ENCODE measurements at places on chromosomes 5 and 9. TPM values are rescaled to one million over a fixed set of nuclear protein-coding genes. Genes with fewer than 3 reads are reported as not detected.
A peak's percentile ranks its signal among the peaks of the same experiment; 100 is the strongest.

DNA sequence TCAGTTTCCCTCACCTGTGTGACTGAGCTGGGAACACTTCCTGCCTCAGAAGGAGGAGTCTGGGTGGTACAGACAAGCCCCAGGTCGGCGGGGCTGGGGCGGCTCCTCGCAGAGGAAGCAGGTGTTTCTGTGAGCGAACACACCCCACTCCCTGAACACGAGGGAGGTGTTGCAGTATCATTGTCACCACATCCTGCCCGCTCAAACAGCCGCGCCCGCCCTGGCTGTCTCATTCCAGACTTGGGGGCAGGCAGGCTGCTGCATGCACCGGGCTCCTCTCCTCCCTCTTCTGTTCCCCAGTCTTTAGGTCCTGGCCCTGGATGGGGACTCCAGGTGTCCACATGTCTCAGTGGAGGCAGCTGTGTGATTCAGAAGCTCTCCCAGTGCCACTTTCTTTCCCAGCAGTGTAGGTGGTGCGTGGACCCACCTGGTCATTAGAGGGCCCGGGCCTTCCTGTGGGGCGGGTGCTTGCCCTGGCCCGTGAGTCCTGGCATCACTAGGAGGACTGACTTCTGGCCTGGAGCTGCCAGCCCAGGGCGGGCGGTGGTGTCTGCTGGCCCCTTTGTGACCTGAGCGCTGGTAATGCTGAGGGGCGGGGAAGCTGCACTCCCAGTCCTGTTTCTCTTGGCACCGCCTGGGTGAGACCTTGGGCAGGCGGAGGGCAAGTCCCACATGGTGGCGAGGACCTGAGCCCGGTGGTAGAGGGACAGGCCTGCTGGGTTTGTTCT lies 18.3 kb upstream of the PHYHD1 start:
- no peak for DNase-seq

DNA sequence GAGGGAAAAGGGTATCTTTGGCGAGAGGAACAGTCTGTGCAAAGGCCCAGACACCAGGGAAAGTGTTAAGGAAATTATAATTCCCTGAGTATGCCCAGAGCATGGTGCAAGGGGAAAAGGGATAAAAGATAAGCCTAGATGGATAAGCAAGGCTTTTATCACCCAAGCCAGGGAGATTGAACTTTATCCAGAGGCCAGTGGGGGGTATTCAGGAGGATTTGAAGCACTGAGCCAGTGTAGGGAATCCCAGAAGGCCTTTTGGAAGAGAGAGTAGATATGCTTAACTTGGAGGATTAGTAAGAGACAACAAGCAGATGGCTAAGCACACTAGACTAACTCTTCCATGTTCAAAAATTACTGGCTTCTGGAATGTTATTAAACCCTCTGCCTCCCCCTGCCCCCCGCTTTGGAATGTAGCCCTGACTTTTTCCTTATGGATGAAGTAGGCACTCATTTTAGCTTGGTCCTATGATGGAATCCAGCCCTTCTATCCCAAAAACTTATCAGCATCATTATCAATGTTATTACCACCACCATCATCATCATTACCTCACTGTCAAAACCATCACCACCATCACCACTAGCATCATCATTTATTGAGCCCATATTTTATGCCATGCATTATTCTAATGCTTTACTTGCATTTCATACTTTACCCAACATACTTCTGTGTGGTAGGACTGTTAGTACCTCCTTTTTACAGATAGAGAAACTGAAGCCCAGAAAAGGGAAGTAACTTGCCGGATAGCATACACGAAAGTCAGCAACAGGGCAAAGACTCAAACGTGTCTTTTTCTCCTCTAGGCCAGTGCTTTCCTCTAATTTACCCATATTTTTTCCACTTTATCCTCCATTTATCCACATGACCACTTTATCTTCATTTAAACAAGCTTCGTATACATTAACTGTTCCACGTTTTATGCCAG lies 237.0 kb downstream of the PAPPA start:
- DNase-seq = no peak

- DNase-seq = no peak
Measured at GRCh38 chr9:127634021-127634420, 21.9 kb downstream of the STXBP1 start.

The WNK2 gene
- not detected for total RNA-seq

The IL13 gene
- not detected for total RNA-seq

GRCh38 chr9:89634995-89635742 lies 30.4 kb downstream of the GADD45G start:
- peak; percentile 55 for DNase-seq

The NSG2 gene
- not detected for total RNA-seq

- no peak for DNase-seq
Measured at GRCh38 chr9:79408617-79409016, 163.1 kb upstream of the TLE4 start.

DNA sequence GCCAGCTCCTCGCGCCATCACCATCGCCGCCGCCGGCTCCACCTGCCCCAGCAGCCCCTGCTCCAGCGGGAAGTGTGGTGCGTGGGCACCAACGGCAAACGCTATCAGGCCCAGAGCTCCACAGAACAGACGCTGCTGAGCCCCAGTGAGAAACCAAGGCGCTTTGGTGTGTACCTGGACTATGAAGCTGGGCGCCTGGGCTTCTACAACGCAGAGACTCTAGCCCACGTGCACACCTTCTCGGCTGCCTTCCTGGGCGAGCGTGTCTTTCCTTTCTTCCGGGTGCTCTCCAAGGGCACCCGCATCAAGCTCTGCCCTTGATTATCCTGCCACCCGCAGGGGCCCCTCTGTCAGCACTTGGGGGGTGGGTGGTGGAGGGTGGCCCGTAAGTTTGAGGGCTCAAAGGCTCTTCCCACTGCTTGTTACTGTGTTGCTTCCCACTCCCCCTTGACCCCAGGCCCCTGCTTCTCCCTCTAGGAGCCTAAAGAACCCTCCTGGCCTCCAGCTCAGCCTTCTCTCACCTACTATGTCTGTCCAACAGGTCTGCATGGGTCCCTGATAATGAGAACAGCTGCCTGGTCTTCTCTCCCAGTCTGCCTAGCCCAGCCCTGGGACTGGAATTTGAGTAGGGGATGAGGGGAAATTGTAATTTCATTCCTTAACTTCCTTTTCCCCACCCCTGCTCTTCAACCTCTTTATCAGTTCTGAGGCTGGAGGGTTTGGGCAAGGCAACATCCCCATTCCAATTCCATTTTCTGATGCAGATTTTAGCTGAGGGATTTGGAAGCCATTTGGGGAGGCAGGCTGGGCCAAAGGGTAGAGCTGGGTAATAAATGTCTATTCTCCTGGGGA lies 9.0 kb downstream of the RACK1 start:
- DNase-seq = no peak

DNA sequence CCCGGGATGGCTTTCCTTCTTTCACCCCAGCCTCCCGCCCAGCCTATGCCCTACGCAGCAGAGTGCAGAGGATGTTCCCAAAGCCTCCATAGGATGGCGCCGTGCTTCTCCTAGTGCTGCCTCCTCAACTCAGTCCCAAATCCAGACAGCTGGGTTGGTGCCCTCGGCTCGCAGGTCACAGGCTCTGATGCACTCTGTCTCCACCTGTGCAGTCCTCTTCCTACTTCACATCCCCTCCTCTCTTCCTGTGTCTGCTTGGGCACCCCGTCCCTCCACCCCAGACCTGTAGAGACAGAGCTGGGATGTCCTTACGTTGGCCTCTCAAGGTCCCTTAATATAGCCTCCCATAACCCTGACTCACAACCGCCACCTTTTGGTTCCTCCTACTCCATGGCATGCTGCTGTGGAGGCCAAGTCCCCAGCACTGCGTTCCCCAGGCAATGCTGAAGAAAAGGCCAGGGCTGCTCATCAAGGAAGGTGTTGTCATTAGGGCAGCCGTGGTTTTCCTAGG lies 314.4 kb downstream of the GADD45G start:
- no peak for DNase-seq

DNA sequence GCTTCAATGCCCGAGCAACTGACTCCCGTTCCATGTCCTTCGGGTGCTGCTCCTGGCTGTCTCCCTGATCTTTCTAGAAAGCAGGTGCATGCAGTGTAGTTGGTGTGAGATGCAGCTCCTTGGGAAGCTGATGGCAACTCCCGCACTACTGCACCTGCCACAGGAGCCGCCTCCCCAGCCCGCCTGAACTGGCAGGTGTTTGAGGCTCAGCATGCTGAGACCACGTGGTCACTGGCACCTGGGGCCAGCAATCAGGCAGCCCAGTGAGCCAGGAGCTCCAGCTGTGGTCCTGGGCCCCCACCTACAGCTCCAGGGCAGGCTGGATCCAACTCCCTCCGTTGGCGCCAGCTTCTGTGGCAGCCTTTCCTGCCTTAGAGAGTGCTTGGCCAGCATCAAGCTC lies 111.5 kb downstream of the ICE1 start:
- no peak for DNase-seq

GRCh38 chr9:96462541-96462940 lies 12.6 kb downstream of the HABP4 start:
- no peak for DNase-seq

The SLIT3 gene
- total RNA-seq = 52.5 TPM

The ACOT12 gene
- total RNA-seq = not detected

The SPINK7 gene
- not detected for total RNA-seq

GRCh38 chr5:138657360-138657759 lies 82.2 kb upstream of the HSPA9 start:
- no peak for DNase-seq

Data from fibroblast of the aortic adventitia (primary cell).